GM23338 (cell line): ENCODE measurements at places on chromosomes 11 and 22.

DNA sequence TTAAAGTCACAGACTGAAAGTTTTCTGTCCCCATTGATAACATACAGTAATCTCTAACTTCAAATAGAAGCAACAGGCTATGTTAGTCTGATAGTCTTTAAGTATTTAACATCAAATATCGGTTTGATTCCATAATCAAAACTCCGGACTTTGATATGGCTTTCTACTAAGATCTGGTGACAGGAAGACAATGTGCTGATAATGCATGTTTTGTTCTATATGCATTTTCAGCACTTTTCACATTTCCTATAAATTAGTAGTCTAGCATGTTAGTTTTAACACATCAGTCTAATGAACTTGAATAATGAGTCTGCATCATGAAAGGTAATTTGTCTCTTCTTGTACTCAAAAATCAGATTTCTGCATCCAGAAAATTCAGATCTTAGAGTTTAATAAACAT, 252.7 kb downstream of the SBF2 start:
- DNase-seq, result no peak

GRCh38 chr11:15206791-15207190, 92.1 kb downstream of the INSC start:
- no peak for DNase-seq

- DNase-seq, result no peak
Observed at GRCh38 chr11:3000032-3000961, 8.2 kb upstream of the NAP1L4 start.

GRCh38 chr22:42375982-42376381, 56.2 kb downstream of the NFAM1 start:
- no peak for DNase-seq

- no peak for DNase-seq
Observed at GRCh38 chr22:42324990-42325710, 54.7 kb upstream of the TCF20 start.

DNA sequence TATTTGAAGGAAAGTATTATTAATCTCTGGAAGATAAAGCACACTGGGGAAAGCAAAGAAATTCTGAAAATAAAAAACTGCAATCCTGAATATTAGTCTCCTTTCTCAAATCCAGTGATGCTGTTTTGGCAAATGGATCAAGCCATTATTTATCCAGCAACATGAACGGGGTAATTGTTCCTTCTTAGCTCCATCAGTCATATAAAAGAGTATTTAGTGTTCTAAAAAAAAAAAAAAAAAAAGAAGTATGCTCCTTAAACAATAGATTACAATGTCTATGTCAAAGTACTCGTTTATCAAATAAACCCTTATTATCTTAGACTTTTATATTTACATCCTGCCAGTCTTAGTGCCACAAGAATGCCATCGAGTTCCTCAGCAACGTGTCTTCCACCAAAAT, 1.3 kb downstream of the RDX start:
- no peak for DNase-seq

- no peak for DNase-seq
Observed at GRCh38 chr11:83663446-83663845, 377.3 kb upstream of the CCDC90B start.

- DNase-seq, result no peak
Observed at GRCh38 chr11:65021003-65021402, 6.2 kb upstream of the SNX15 start.

- no peak for DNase-seq
Observed at GRCh38 chr11:65810046-65810868, 23.4 kb downstream of the OVOL1 start.

- DNase-seq, result no peak
Observed at GRCh38 chr11:22822203-22822602, 7.4 kb downstream of the SVIP start.

DNA sequence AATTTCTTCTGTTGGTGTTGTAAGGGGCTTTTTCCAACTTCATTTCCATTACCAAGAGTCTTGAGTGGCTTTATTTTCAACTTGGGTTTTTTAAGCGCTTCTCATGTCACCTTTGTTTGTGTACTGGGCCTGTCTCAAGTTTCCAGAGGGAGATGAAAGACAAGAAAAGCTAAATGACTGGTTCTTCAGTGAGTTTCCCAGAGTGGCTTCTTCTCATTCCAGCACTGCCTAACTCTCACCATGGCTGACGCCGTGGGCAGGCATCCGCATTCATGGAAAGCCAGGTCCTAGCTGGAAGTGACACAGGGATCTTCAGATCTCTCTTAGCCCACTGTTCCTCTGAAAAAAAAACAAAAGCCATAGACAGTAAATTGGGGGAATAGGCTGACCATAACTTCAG, 28.6 kb downstream of the MARK2 start:
- DNase-seq, result no peak

GRCh38 chr11:66489636-66490035, 9.4 kb downstream of the DPP3 start:
- DNase-seq, result no peak

- no peak for DNase-seq
Observed at GRCh38 chr11:77813256-77813655, 7.3 kb downstream of the RSF1 start.

DNA sequence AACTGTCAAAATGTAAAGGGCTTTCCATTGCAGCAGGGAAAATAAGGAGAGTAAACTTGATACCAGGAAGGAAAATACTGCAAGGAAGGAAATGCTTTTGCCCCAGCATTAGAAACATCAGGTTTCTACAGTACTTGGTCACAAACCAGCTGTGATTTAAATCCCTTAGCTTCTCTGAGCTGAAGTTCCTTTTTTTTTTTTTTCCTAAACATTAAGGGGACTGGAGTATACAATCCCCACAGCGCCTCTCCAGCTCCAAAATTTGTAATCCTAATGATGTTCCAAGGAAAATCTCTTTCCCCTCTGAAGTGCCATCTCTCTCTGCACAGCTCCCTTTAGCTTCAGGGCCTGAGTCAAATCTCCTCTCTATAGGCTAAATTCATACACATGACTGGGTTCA, 220.5 kb upstream of the PITPNB start:
- no peak for DNase-seq

DNA sequence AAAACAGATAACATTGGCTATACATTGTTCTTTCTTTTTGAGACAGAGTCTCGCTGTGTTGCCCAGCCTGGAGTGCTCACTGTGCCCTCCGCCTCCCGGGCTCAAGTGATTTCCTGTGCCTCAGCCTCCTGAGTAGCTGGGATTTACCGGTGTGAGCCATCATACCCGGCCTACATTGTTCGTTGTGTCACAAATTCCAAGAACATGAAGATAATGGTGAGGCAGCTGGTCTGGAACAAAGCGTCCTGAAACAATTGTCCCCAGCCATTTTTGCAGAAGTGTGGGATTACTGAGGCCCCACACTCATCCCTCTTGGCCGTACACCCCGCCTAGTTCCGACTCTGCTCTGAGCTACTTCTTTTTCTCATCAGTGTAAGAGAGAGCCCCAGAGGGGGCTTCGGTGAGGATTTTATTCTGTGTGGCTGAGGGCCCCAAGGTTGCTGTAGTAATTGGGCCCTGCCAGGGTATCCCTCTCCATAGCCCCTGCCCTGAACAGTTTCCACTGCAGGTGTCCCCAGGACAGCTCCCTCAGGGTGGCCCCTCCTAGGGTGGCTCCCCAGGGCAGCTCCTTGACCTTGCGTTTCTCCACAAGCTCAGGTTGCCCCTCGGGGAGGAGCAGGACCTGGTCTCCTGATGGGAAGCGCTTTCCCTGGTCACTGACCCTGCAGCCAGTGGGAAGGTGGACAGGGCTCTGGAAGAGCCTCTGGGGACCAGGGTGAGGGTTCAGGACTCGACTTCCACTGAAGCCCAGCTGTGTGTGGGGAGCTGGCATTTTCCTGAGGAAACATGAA, 13.1 kb upstream of the ARSA start:
- no peak for DNase-seq

- peak; percentile 58 for DNase-seq
Observed at GRCh38 chr11:67396587-67397389, 4.9 kb downstream of the PPP1CA start.

DNA sequence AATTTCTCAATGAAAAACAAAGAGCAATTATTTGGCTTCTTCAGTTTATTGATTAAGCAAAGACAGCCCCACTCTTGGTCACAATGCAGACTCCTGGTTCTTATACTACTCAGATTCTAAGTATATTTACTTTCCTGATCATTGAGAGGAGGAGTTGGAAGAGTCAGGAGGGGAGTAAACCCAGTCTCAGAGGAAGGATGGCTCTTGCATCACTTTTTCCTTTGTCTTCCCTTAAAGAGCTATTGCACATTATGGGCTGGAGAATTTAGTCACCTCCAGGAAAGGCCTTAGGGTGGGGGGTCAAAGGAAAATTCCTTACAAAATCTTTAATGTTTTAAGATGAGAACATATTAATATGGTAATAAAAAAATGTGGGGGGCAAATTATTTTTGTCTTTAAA, 8.1 kb downstream of the SLC17A6 start:
- peak; percentile 67 for DNase-seq

DNA sequence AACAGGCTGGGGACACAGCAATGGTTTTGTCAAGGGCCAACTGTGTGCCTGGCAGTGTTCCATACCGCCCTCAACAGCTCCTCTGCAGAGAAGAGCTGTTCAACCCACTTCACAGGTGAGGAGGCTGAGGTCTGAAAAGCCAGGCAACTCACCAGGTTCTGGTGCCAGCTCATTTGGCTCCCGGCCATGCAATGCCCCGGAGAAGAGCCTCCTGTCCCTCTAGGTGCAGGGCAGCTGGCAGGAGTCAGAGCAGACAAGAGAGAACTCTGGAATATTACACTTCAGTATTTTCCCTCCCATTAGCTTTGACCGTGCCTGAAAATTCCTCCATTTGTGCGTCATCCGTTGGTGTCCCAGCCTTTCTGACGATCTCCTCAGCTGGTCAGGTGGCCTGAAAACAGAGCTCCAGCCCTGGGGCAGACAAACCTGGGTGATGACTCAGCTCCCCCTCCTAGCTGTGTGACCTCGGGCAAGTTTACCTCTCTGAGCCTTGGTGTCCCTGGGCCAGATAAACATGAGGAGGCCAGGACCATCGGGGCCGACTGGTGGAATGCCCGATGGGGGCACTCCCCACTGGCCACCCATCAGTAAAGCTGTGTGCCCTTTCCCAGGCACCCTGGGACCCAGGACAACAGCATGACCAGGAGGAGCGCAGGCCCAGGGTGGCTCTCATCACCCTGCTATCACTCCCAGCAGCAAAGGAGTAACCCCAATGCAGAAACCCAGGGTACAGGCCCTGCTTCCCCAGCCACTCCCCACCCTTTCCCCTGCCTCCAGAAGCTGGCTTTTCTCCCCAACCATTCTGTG, 9.6 kb upstream of the C1QTNF6 start:
- DNase-seq, result no peak

- no peak for DNase-seq
Observed at GRCh38 chr11:101825531-101825930, 89.3 kb upstream of the CEP126 start.

- no peak for DNase-seq
Observed at GRCh38 chr11:86524620-86525352, 147.6 kb downstream of the ME3 start.

DNA sequence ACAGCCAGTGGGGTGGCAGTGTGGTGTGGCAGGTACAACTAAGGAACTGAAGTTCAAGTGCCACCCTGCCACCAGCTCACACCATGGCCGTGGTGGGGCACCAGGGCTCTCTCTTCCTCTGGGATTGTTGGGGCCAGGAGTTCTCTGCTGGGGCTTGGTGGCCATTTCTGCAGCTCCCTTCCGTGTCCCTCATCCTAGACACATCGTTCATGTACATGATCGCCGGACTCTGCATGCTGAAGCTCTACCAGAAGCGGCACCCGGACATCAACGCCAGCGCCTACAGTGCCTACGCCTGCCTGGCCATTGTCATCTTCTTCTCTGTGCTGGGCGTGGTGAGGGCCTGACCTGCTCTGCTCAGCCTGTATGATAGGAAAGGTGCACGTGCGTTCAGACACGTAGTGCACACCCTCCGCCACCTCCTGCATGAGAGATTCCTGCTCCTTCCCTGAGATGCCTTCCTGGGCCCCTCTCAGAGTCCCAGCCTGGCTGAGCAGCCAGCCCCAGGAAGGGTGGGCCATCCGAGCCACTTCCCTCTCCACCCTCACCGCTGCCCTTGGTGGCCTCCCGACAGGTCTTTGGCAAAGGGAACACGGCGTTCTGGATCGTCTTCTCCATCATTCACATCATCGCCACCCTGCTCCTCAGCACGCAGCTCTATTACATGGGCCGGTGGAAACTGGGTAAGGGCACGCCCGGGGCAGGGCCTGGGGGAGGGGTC, 7.3 kb upstream of the TAGLN start:
- DNase-seq, result no peak

DNA sequence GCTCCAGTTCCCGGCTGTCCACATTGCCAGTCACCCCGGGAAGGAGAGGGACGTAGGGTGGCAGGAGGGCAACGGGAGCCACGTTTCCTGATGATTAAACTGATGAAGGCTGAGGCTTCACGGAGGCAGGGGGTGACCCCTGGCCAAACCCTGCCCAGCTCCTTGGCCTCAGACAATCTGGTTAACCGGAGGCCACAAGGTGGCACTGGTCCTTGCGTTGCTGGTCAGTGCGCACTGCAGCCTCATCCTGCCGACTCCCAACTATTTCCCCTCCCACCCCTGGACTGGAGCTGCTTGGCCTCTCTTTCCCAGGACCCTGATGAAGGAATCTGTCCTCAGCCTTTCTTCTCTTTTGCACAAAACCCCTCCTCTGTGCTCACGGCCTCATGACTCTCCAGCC, 75.3 kb downstream of the PDE2A start:
- DNase-seq, result peak; percentile 79

GRCh38 chr11:132125988-132126871, 755.8 kb downstream of the NTM start:
- DNase-seq, result peak; percentile 87

DNA sequence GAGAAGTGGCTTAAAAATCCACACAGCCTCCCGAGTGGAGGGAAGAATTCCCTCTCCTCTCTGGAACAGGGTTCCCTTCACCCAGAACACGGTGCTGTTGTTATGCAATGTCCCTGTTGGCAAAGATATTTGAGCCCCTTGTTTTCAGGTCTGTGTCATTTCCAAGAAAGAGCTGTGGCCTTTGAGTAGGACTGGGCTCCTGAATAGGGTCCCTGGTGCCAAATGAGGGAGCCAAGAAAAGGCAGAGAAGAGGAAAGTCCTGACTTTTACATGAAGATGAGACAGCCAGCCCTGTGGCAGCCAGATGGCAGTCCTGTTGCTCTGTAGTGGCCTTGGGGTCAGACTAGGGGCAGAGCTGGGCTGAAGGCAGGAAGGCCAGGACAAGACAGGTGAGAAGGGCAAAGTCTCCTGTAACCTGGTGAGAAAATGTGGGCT, 51.2 kb upstream of the ELF5 start:
- DNase-seq, result peak; percentile 24

DNA sequence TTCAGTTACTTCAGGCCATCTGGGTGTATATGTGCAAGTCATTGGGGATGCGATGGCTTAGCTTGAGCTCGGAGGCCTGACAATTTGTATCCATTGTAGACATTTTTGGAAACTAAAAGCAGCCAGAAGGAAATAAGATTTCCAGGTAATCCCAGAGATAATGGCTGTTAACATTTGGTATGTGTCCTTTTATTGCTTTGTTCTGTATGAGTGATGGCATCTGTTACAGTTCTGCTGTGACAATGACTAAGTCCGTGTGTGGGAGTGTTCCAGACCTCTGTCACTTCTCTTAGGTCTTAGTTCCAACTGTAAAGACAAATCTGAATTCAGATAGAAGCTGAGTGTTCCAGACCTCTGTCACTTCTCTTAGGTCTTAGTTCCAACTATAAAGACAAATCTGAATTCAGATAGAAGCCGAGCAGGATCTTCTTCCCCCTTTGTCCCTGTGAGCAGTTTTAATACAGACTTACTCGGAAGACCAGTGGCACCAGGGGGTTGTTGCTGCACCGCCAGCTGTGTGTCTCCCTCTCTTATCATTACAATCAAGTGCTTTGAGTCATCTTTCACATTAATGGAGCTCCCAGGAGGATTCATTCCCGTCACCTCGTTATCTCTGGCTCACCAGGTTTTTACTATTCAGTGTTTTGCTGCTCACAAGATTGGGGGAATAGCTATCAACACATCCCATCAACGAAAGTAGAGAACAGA, 190.9 kb upstream of the SORL1-AS1 start:
- peak; percentile 37 for DNase-seq
